ENCODE measurements at places on chromosomes 13 and 19.

DNA sequence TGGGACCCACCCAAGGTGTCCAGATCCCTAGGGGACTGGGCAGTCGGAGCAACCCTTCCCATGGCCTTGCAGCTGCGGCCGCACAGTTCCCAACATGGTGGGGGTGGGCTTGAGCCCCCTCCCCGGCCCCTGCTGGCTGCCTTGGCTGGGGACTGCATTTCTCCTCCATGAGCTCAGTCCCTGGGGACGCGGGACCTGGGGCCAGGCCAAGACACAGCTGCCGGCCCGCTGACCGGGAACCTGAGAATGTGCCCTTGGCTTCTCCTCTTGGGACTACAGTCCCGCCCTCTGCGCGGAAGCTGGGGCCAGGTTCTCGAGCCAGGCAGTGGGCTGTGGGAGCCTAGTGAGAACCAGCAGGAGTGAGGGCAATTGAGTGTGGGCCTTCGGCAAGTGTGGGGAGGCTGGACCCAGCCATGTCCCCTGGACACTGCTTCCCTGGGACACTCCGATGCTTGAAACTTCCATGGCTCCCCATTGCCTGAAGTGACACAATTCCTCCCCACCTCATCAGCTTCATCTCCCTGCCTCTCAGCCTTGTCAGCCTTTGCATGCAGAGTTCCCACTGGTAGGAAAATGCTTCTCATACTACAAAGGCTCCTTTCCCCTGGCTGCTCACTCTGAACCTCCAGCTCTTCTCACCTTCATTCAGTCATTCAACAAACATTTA is 13.1 kb upstream of the NOTCH3 start:
- DNase-seq = no peak

GRCh38 chr13:51697855-51698254 is 106.1 kb downstream of the DHRS12 start:
- no peak for DNase-seq

DNA sequence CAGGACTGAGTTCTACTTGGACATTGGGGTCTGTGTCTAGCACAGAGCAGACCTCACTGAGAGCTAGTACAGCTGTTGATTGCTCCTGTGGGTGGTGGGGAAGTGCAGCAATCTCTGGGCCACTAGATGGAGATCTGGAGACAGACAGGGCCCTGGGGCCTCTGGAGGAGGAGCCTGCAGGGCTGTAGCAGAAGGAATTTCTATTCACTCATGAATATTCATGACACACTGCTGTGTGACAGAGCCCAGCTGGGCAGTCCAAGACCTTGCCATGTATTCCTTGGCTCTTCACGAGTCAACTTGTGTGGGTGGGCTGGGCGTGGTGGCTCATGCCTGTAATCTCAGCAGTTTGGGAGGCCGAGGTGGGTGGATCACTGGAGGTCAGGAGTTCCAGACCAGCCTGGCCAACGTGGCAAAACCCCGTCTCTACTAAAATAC is 37.5 kb downstream of the SUGP2 start:
- DNase-seq = no peak

DNA sequence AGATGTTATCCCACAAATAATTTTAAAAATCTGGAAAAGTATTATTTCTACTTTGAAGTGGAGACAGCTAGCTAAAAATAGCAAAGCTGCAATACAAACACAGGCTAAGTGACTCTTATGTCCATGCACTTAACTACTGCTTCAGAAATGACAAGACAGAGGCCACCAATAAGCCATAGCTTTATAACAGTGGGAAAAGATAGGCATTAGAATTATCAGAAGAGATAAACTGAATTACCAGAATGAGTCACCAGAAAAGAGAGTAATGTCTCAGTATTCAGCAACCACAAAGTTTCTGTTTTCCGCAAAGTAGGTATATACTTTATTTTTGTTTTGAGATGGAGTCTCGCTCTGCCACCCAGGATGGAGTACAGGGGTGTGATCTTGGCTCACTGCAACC is 17.1 kb downstream of the CLN5 start:
- DNase-seq = no peak

DNA sequence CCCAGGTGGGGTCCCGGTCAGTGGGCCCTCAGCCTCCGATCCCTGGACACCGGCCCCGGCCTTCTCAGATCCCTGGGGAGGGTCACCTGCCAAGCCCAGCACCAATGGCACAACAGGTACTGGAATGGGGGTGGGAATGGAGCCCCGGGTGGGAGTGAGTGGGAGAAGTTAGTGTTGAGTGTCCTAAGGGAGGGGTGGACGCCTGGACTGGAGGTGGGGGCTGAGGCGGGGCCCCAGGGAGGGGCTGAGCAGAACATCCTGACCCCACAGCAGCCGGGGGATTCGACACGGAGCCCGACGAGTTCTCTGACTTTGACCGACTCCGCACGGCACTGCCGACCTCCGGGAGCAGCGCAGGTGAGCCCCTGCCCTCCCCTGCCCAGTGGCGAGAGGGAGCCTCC is 17.7 kb downstream of the EPN1 start:
- no peak for DNase-seq

GRCh38 chr19:11261431-11261970 is 823 bp downstream of the DOCK6 start:
- no peak for DNase-seq
